ENCODE measurements at places on chromosomes 1 and 21.

- DNase-seq: peak; percentile 0
Measured at GRCh38 chr1:226526801-226527595, 21.6 kb upstream of the STUM start.

GRCh38 chr1:93665015-93665414 lies 16.6 kb downstream of the BCAR3 start:
- no peak for DNase-seq

DNA sequence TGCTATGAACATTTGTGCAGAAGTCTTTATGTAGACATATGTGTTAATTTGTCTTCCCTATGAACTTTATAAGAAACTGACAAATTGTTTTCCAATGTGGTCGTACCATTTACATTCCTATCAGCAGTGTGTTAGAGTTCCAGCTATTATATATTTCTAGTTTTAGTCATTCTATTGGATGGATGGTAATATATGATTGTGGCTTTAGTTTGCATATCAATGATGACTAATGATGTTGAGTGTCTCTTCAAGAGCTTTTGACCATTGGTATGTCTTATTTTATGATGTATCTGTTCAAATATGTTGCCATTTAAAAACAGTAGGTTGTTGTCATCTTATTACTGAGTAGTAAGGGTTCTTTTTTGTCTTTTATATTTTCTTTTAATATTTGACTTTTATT lies 16.2 kb upstream of the ZNF326 start:
- DNase-seq: no peak

DNA sequence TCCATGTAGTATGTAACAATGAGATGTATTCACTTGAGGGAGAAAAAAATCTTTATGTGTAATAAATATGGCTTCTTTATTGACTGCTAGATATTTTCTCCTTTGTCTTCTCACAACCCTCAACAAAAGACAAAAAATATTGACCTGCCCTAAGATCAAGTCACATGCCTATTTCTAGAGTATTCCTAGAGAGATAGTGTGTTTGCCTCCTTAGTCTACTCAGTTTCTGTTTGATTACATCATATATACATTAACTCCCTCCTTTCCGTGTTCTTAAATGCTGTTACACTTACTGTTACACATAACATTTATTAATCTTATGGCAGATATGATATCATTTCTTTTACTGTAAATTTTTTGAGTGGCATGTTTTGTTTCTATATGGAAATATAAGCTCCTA lies 281.6 kb upstream of the RGS18 start:
- peak; percentile 88 for DNase-seq

GRCh38 chr1:6045110-6045502 lies 582 bp upstream of the KCNAB2 start:
- DNase-seq: no peak

GRCh38 chr1:209428241-209428921 lies 155.1 kb upstream of the CAMK1G start:
- DNase-seq: peak; percentile 17

DNA sequence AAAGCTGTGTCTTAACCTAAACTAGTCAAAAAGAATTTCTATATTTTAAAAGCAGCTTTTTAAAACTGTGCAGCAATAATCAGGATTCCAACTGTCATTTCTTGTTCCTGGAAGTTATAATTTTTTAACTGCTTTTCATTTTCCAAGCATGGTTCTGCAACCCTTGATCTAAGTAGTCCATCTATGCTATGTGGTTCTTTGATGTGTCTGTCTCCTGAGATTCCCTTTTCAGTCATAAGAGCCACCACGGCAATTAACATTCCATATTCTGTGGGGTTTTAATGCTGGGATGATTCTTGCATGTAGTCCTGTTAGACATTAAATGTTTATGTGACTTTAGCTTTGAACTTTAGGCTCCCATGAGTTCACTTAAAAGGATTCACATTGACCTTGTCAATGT lies 220.4 kb downstream of the TPR start:
- no peak for DNase-seq

DNA sequence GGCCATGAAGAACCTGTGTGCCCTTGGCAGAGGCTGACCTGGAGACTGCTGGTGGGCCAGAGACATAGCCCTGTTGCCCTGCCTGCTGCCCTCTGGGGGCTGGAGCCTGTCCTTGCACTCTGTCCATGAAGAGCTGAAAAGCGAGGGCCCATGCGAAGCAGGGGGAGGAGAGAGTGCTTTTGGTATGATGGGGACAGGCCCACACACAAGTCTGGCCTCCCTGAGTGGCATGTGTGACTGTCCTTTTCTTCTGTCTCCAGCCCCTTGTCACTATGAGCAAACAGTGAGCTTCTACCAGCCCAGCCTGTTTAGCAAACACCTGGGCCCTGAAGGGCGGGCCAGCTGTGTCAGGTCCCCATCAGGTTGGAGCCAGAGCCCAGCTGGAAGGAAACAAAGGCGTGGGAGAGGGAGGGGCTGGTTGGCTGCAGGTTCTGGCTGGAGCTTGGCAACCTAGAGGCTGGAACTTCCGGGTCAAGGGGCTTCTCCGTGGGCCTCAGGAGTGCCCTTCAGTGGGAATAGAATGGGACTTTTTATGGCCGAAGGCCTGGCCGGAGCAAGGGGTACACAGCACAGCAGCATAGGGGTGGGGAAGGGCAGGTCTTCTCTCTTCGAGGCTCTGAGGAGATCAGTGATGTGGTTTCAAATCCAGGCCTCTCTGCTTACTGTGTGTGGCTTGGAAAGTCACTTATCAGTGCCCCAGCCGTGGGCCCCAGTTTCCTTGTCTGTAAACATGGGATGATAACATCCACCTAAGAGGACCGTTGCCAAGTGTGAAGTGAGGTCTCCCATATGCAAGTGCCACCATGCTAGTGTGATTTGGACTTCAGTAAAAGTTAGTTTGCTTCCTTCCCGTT lies 14.3 kb downstream of the QSOX1 start:
- DNase-seq: peak; percentile 10

DNA sequence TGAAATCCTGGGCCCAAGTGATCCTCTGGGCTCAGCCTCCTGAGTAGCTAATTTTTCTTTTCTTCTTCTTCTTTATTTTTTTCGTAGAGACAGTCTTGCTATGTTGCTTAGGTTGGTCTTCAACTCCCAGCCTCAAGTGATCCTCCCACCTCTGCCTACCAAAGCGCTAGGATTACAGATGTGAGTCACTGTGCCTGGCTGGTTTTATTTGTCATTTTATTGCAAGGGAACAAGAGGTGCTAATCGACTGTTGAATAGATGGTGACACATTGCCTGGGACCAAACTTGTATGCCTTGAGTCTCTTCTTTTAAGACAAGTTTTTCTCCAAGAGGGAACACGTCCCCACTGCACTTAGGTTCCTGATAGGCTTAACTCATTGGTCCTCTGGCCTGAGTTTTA lies 20.0 kb upstream of the KLHDC8A start:
- DNase-seq: no peak

DNA sequence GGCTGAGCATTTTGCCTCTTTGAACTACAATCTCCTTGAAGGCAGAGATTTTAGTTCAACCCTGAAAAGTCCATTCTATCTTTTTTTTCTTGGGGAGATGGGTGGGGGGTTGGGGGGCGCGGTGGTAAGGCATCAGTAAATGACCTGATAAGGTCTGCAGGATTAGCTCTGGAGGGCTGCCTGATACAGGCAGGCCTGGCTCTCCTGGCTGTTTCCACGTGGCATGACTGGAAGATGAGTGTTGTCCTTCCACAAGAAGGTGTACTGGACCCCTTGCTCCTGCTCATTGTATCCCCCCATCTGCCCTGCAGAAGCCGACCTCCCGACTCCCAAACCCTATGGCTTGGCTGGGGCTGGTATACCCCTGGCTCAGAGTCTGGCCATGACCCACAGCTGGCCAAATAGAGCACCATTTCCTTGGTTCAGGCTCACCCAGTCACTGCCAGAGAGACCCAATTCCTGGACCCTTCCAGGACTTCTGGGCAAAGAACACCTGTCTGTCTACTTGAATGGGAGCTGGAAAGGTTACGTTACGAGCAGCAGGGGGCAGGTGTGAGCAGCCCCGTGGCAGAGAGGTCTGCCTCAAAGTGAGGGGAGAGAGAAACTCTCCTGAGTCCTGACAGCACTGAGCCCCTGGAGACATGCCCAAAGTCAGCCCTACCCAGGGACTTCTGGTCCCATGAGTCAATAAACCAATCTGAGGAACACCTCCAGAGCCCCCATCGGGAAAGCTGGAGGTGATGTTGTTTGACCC lies 17.0 kb downstream of the DHRS3 start:
- no peak for DNase-seq

GRCh38 chr1:208541225-208541855 lies 297.2 kb upstream of the PLXNA2 start:
- no peak for DNase-seq

GRCh38 chr1:39894884-39895495 lies 6.7 kb downstream of the MYCL start:
- DNase-seq: no peak

DNA sequence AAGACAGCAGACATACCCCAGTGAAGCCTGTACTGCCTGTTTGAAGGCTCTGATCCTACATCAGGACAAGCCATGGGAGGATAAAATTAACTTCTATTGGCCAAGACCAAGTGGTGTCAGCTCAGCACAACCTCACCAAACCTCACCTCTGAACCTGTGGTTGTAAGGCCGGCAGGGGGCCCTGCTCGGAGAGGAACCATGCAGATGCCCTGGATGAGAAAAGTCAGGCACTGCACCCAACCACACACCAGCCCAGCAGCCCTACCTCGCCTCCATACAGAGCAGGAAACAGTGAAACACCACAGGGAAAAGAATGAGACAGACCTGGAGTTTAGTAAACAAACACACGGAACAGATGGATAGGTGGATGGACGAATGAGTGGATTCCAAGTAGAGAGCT lies 70.0 kb upstream of the PAX7 start:
- DNase-seq: peak; percentile 65

DNA sequence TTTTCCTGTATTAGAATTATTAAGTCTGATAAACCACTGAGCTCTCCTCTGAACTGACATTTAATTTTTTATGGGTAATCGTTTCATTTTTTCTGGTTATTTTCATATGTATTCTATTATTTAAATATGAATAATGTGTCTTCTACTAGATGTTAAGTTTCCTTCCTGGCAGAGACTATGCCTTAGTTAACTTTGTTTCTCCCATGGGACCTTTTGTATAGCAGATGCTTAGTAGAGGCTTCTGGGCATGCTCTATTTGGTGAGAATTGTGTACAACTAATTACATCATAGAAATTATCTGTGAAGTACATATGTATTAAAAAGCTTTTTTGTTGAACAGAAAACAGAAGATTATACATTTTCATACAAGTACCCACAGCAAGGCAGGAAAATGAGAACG lies 23.4 kb downstream of the CTBS start:
- DNase-seq: peak; percentile 45

- DNase-seq: no peak
Measured at GRCh38 chr1:224635356-224635755, 19.2 kb downstream of the CNIH3 start.

DNA sequence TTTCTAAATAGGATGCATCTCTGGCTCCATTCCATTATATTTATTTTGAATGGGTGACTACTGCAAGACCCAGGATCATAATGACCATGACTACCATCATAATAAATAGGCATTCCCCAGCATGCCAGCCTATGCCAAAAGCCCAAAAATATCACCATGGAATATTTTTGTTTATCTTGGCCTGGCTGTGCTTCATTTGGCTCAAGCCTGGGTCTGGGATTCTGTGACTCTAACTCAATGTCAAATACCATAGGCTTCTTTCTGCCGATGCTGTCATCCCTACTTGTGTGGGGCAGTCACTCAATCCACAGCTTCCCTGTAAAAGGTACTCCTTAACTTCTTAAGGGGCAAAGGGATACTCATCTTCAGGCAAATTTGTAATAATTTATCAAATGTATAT lies 66.6 kb downstream of the DIRAS3 start:
- DNase-seq: no peak

GRCh38 chr1:235341334-235341733 lies 13.0 kb downstream of the GGPS1 start:
- no peak for DNase-seq

GRCh38 chr1:53116307-53116810 lies 26.1 kb downstream of the SLC1A7 start:
- no peak for DNase-seq

- no peak for DNase-seq
Measured at GRCh38 chr1:168134642-168135041, 2.1 kb downstream of the GPR161 start.

DNA sequence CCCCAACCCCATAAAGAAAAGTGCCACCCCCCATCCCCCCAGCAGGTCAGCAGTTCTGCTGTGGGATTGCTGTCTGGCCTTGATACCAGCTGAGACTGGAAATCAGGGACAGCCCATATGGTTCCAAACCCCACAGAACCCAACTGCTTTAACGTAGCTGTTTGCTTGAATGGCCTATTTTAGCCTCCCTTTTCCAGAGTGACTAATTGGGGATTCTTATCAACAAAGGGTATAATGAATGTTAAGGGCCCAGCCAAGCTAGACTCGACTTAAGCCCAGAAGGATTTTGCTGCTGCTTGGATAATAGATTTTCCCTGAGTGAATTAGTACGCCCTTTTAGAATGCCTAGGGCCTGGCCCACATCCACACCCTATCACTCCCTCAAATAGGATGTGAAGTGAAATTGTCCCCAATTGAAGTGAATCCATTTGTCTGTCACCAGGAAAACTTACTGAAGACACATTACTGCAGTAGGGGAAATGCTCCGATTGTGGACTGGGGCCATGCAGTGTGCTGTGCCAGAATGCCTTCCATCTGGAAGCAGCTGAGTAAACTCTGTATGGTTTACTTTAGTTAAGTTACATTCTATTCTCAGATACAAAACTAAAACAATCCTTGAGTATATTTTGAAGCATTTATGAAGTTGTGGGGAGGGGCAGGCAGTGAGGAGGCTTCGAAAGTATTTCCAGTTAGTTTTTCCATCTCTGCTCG lies 156.9 kb downstream of the DHRS3 start:
- DNase-seq: no peak

- no peak for DNase-seq
Measured at GRCh38 chr1:185974367-185975170, 240.4 kb downstream of the HMCN1 start.

- no peak for DNase-seq
Measured at GRCh38 chr1:44423591-44424537, 18.8 kb downstream of the RNF220 start.

DNA sequence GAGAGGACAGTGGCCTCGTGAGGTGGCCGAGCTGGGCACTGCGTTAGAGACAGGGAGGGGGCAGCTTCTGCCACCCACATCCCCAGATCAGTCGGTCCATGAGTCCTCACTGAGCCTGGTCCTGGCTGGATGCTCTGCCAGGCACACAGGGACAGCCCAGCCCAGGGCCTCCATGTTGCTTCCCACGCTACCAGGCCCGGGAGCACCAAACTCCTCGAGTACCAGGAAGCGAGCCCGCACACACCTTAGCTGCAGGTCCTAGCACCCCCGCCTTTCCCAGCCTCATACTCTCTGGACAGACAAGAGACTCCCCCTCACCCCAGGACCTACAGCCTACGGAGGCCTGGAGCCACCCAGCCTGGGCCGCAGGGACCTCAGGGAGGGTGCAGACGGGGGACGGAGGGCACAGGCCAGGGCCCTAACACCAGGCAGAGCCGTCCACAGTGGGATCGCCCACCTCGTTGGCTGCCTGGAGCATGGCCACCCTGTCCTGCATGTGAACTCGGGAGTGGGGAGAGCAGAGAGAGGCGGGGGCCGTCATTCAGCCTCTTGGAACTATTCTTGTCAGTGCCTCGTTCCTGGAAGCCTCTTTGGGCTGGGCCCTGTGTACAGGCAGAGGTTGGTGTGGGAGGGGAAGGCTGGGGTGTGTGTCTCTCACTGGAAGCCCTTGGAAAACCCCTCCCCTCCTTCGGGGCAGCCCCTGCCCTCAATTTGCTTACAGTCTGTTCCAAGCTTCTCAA lies 90.9 kb upstream of the RUNX3 start:
- no peak for DNase-seq

GRCh38 chr1:170558731-170559130 lies 26.8 kb downstream of the GORAB start:
- DNase-seq: no peak

- no peak for DNase-seq
Measured at GRCh38 chr1:151680391-151680790, 36.2 kb downstream of the CELF3 start.
